ENCODE measurements at places on chromosomes 4 and X.

- DNase-seq, result no peak
Observed at GRCh38 chr4:35820003-35820402, 424.3 kb downstream of the ARAP2 start.

- DNase-seq, result no peak
Observed at GRCh38 chr4:123767806-123768205, 371.2 kb downstream of the SPRY1 start.

GRCh38 chrX:154351183-154352011, 23.0 kb downstream of the FLNA start:
- DNase-seq, result no peak

DNA sequence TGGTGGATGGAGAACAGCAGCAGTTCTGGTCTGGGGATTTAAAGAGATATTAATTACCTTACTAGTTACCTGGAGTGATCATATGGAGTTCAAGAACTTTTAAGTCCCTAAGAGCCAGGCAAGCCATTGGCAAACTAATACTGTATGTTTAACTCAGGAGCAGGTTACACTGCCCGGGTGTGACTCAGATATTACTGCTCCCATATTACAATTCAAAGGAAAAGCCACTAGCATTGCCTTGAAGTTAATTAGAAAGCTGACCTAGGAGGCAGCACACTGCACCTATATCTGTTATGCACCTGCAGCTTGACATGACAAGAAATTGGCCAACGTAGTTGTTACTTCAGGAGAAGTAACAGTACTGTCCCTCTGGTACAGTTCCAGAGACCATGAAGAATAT, 47.2 kb downstream of the GRK4 start:
- DNase-seq, result no peak

DNA sequence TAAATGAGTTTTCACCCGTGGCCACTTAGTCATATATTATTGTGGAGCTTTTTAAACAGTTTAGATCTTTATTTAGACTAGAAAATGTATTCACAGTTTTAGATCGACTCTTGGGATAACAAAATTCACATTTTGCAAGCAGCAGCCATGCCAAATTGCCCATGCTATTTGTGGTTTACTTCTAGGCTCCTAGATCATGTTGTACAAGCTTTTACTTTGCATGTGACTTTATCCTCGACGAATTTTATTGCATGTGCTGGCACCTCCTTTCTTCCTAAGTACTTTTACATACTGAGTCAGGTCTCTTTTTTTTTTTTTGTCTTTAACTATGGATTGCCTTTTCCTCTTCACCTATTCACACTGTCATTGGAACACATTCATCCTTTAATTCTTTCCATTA, 23.2 kb downstream of the BBS12 start:
- no peak for DNase-seq

- no peak for DNase-seq
Observed at GRCh38 chr4:137934911-137935310, 307.2 kb downstream of the SLC7A11 start.

DNA sequence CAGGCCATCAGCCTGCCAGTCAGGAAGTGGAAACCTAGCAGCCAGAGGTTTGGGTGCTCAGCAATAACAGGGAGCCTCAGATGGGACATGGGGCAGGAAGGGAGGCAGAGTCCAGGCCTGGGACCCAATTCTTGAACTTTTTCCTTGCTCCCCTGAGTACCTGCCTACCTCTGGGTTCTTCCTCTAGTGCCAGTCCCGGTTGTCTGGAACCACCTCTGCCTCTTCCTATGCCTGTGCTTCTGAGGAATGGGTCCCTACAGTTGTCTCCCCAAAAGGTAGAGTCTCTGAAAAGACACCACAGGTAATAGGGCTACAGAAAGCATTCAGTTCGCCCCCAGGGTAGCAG, 212.4 kb upstream of the MAMLD1 start:
- DNase-seq, result no peak

DNA sequence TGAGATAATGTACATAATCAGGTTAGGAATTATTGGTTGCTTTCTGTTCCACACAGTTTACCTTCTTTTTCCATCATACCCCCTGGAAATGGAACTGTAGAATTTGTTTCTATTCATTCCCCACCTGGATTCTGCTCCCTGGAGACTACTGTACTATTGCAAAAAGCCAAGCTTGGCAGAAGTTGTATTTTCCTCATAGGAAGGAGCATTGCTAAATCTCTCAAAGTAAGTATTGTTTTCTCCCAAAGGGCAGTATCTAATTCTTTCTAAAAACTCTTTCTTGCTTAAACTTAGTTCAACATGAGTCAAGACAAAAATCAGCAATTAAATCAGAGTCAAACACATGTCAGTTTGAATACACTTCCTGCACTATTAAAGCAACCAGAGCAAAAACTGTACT, 136.2 kb downstream of the CDS1 start:
- no peak for DNase-seq

DNA sequence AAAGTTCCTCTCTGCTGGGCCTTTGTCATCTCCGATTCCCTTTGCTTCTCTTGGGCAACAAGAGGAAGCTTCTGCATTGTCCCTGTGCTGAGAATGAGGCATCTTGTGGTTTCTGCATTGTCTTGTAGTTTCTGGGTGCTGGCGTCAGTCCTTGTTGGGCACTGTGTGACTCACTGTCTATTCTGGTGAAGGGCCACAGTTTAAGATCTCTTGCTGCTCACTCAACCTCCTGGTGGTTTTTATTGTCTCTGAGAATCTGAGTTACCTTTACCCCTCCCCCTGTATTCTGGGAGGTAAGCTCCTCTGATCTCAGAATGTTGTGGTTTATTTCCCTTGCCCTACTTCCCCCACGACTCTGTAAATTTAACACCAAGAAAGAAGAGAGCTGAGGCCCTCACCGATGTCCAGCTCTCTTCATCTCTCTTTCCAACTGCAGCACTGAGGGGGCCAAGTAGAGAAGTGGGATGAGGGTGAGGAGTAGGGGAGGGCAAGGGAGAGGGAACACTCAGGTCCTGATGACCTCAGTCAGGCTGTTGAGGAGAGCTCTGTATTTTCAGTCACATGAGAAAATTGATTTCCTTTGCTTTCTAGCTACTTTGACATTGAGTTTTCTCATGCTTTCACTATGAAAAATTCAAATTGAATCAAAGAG, 441.6 kb upstream of the PITX2 start:
- no peak for DNase-seq

GRCh38 chr4:35548921-35549320, 695.4 kb downstream of the ARAP2 start:
- no peak for DNase-seq

DNA sequence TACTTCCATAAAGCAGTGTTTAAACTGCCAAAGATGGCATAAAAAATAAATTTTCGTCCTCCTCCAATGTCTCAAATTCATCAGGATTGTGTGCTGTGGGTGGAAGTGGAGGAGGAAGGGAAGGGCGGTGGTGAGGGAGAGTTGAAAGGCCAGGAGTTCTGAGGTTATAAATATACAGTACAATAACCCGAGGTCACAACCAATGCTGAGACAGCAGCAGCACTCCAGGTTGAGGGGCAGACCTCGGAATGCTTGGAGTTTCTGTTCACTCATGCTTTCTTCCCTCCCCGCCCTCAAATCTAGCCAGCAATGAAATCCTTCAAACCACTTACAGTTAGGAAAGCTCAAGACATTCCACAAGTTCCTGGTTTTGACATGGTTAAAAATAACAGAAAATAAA, 134.0 kb upstream of the SMAD1 start:
- DNase-seq, result no peak

GRCh38 chrX:87337267-87337666, 180.3 kb upstream of the KLHL4 start:
- DNase-seq, result no peak

GRCh38 chrX:139639253-139639652, 68.7 kb downstream of the MCF2 start:
- no peak for DNase-seq

DNA sequence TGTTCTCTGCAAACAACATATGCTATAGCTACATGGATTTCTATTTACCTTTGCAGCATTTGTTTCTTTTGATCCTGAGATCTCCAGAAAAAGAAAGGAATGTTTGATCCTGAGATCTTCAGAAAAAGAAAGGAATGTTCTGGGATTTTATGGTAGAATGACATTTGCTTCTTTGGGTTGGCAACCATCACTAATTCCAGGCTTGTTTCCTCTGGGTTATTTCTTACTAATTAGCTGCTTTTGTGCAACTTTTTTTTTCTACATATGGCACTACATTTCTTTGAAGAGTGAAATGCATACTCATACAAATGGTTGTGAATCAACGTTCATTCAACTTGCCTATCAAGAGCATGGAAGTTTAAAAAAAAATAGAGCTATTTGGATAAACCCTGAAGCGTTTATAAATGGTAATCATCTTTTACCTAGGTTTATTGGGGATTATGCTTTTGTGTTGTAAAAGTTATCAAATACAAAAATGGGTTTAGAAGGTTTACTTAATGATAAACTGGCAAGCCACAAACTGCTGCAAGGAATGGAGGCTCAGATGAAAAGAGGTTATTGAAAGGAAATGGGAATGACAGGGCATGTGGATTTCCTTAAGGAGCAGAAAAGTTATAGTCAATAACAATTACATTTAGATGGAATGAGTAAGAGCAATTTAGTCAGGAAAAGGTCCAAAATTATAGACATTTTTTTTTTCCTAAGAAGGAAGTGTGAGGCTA, 95.6 kb upstream of the PCDH18 start:
- DNase-seq, result no peak

GRCh38 chr4:1249731-1250526, 999 bp upstream of the CTBP1 start:
- DNase-seq, result peak; percentile 63

DNA sequence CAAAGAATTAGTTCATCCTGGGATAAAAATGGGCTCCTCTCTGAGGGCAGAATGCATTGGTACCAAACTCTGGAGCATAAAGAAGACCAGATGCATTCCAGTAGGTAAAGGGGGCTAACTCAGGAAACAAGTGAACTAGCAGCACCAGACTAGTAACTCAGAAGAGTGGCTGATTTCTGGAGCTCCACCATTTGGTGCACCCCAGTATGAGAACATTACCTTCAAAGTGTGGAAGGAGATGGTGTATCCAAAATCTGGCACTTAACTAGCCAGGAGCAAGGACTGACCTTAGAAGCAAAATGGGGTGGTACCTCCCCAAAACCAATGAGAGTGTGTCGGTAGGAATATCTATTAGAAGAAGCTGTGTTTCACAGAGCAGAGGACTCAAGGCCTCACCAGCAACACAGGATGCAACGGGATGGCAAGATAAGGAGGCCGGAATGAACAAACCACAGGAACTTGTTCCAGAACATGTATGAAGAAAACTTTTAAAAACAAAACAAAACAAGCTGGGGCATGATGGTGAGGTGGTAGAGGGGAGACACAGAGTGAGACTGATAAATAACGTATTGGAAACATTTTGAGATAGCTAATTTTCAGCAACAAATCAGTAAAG, 142.3 kb downstream of the INPP4B start:
- no peak for DNase-seq

DNA sequence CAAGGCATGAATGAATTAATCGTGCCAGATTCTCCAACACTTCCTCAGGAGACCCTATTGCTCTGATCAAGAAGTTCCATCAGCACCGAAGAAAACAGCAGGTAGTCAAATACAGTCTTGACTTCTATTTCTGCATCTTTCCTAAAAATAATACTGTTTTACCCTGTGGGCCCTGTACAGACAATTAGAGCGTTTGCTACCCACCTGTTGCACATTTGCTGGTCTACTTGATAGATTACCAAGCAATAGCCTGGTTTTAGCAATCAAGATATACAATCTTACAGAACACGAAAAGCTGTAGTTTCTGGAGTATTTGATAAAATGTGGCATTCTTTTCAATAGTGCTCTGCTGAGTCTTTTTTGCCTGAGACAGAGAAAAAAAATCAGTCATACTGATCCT, 12.3 kb downstream of the GPR174 start:
- DNase-seq, result no peak

DNA sequence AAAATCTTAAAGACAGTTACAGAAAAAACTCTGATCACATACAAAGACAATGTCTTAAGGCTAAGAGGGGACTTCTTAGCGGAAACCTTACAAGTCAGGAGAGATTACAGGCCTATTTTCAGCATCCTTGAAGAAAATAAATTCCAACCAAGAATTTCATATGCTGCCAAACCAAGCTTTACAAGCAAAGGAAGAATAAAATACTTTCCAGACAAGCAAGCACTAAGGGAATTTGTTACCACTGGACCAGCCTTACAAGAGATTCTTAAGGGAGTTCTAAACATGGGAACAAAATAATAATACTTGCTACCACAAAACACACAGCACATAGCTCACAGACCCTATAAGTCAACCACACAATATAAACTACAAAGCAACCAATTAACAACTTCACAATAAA, 255.8 kb upstream of the ZFP42 start:
- no peak for DNase-seq

GRCh38 chrX:13440176-13440575, 120.3 kb upstream of the ATXN3L start:
- no peak for DNase-seq

Measured in activated CD4-positive, alpha-beta T cell treated with anti-CD3 and anti-CD28 coated beads, Interleukin-2, amount 50 U/mL, for 48 hours (primary cell).